ENCODE measurements at places on chromosomes 11 and 22.

GRCh38 chr11:37465221-37465620, 867.2 kb upstream of the RAG2 start:
- DNase-seq, result no peak

DNA sequence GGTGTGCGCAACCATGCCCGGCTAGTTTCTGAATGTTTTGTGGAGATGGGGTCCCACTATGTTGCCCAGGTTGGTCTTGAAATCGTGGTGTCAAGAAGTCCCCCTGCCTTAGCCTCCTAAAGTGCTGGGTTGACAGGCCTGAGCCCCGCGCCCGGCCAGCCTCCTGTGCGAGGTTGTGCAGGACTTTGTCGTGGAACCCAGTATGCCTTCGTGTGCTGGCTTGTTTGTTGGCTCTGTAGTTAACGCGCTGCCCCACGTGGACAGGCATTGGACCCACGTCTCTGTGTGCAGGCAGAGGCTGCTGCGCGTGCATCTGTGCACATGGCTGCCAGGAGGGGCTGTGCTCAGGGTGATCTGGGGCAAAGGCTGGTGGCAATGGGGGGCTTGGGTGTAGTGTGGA, 33.9 kb upstream of the ZNF195 start:
- no peak for DNase-seq

DNA sequence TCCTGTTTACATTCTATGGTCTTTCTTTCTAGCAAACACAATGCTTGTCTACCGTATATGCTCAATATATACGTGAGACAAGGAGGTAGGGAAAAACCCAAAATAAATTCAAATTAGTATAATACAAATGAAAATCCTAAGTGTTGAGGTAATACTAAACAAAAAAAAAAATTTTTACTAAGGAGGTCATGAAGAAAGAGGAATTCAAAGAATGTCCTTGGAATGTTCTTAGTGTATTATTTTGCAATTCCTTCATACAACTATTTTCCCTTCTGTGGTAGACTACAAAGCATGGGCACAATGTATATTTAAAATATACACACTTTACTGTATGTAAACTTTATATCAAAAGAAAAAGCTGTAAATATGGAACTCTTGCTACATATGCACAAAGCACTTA, 36.4 kb downstream of the PIK3C2A start:
- no peak for DNase-seq

- DNase-seq, result no peak
Measured at GRCh38 chr11:19107125-19107524, 9.8 kb upstream of the ZDHHC13 start.

DNA sequence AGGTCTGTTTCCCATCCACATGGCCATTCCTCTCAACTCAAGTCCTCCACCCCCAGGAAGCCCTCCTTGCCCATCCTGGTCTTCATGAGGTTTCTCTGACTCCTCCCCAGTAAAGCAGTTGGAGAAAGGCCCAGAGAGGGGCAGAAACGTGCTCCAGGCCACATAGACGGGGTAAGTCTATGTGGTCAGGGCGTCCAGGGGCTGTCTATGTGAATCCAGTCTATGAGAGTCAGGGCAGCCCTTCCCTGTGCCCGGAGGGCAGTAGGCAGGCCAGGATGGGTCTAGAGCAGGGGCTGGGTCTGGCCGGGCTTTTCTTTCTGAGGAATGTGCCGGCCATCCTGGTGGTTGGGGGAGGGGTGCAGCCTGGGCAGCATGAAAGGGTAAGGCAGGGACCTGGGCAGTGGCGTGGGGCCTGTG, 11.7 kb downstream of the GUCD1 start:
- no peak for DNase-seq

GRCh38 chr11:9137293-9138132, 46.1 kb upstream of the SCUBE2 start:
- DNase-seq, result peak; percentile 96

GRCh38 chr11:59135648-59136461, 6.8 kb upstream of the FAM111A start:
- DNase-seq, result peak; percentile 73

All from NCI-H1092 treated with DMSO at 0.1 percent for 48 hours (cell line).